ENCODE measurements at places on chromosomes 1 and 21.

GRCh38 chr1:60415696-60416095 lies 342.1 kb upstream of the C1orf87 start:
- no peak for DNase-seq

DNA sequence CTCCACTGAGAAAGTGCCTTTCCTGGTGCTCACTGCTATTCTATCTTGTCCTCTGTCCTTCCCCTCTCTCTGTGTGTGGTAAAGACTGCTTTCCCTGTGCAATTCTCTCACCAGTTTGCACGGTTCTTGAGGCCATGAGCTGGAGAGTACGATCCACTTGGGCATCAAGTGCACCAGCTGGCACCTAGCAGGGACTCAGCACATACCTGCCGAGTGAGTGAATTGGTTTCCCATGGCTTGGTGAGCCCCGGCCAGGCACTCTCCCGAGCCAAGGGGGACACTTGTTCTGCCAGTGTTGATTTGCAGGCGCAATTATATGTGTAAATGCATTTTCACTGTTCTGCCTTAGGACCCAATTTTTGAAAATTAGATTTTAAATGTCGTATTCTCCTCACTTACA lies 313.5 kb downstream of the DISC1 start:
- no peak for DNase-seq

- DNase-seq: no peak
These were observed 198.9 kb downstream of the LRRC7 start for GRCh38 chr1:69766431-69767180.

DNA sequence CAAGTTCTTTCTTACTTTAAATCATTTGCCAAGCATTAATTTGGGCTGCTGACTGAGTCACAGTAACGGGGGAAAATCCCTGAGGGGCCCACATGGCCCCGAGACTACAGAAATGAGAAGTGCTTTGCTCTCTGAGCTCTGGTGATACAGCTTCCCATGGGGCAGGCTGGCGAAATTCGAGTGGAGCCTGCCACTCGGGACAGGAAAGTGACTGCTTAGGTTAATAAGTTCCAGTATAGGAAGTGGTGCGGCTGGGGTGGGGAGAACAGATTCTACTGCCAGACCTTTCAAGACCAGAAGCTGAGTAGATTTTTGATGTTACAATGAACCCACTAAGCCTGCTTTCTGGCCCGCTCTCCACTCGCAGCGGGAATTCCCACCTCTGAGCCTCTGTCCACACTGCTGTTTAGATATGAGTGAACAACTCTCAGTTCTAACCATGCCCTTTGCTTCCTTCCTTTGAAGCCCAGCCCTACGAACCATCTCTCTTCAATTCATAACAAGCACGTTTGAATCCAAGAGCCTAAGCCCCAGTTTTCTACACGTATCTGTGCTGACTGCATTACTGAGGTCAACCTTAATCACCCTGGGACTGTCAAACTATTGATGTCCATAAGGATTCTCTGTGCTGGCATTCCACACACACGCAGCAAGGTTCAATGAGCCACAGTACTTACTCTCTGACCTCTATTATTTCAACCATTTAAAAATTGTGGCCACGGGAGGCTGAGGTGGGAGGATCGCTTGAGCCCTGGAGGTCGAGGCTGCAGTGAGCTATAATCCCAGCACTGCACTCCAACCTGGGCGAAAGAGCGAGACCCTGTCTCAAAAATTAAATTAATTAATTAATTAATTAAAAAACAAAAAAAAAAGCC lies 9.6 kb downstream of the ZBTB17 start:
- DNase-seq: peak; percentile 54

DNA sequence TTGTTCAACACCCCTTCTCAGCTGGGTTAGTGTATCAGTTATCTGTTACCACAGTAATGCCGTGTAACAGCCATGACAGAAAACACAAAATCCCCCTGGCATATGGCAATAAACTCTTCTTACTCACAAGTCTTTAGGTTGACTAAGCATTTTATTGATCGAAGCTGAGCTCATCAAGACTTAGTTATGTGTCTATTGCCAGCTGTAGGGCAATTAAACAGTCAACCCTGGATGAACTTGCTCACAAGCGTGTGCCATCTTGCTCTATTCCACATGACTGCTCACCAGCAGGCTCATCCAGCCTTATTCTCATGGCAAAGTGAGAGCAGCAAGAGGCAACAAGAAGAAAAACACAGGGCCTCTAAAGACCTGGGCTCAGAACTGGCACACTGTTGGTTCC lies 333.8 kb upstream of the PTBP2 start:
- no peak for DNase-seq

- no peak for DNase-seq
These were observed 57.9 kb downstream of the TRAF5 start for GRCh38 chr1:211384524-211384923.

- no peak for DNase-seq
These were observed 80.5 kb downstream of the FAM78B start for GRCh38 chr1:166086113-166086883.

DNA sequence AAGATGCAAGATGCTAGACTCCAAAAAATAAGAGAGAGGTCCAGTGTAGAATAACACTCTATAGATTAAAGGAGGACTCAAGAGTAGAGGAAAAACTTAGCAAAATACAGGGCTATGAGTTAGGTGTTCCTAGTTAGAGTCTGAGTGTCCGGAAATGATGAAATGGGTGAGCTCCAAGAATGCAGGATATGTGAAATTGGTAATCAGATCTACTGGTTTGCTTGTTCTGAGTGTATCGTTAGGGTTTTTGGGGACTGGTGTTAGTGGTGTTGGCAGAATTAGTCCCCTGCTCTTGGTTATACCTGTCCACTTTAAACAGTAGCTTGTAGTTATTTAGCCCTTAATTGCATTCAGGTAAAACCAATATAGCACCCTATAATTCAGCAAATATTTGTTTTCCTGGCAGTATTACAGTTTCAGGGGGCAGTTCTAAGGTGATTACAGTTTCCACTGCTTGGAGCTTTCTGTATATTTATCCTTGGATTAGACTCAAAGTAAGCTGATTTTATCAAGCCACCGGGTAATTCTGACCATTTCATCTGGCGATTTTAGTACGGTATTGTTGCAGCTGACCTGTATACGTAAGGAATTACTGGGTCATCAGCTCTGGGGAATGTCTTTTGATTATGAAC lies 332.7 kb downstream of the CHRM3 start:
- DNase-seq: no peak

- no peak for DNase-seq
These were observed 2.0 kb downstream of the SLC6A17 start for GRCh38 chr1:110152133-110152785.

DNA sequence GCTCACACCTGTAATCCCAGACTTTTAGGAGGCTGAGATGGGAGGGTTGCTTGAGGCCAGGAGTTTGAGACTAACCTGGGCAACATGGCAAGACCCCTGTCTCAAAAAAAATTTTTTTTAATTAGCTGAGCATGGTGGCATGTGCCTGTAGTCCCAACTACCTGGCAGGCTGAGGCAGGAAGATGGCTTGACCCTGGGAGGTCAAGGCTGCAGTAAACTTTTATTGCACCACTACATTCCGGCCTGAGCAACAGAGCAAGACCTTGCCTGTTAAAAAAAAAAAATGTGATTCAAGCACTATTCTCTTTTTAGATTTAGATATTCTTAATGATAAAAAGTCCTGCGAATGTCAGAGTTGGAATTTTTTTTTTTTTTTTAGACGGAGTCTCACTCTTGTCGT lies 102.5 kb upstream of the L1TD1 start:
- DNase-seq: no peak

- DNase-seq: no peak
These were observed 25.1 kb downstream of the TIAM1 start for GRCh38 chr21:31318971-31319370.

GRCh38 chr1:46130606-46131005 lies 1.8 kb downstream of the PIK3R3 start:
- no peak for DNase-seq

DNA sequence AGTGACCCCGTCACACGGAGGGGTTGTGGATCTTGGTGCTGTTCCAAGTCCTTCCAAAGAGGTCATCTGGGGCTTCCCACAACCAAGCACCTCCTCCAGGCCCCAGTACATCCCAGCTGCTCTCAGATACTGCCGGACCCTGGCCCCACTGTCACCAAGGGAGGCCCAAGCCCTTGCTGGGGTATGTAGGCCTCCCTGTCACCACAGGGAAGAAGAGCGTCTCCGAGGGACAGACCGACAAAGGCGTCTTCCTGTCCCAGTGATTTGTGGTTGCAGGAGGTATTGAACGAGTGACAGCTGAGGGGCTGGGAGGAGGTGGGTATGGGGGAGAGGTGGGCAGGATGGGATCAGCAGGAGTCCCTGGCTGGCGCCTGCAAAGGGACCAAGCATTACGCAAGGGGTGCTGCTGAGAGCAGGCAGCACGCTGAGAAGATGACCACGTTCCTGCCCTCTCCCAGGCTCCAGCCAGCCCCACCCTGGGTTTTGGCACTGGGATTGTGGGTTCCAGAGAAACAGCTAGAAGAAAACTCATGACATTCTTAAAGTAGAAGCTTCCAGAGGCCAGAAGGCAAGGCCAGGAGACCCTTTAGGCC lies 29.7 kb downstream of the LRP8 start:
- no peak for DNase-seq

- no peak for DNase-seq
These were observed 203.2 kb downstream of the FGGY start for GRCh38 chr1:59499943-59500569.

- no peak for DNase-seq
These were observed 2.8 kb downstream of the SIPA1L2 start for GRCh38 chr1:232627171-232627570.

DNA sequence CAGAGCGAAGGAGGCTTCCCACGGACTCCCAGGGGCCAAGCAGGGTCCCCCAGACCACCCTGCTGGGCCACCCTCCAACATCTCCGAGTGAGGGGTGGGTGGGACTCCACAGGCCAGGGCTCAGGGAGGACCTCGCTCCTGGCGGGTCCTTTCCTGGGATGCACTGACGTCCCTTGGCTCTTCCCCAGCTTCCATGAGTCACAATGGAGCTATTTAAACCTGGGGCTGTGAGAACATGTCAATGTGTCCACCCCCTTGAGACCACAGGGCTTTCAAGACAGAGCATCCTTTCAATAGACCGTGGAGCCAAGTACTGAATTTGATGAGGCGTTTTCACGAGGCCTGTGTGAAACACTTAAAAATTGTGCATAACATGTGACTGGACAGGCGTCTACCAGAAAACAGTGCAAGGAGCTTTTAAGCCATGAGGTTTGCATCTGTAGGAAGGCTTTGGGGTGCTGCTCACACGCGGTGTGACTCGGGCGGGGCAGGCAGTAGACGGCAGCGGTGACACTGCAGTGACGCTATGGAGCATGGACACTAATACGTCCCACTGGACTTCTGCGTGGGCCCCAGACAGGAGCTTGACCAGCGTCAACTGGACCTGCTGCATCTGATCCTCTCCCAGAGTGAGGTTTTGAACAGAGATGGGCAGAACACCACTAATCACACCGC lies 24.1 kb upstream of the NPHP4 start:
- no peak for DNase-seq

DNA sequence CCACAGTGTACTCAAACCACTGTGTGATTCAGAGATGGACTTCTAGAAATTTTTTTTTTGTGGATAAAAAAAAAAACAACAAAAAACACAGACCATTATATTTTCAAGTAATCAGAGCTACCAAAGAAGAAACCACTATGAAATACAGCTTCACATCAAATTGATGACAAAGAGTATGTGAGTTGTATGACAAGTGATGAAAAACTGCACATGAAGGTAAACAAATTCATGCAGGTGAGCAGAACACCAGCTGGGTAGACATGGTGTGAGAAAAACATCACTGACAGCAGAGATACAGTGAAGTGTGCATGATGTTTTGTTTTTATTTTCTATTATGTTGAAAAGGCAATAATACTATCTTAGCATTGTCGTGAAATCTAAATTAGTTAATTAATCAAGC lies 8.0 kb upstream of the PTPRC start:
- no peak for DNase-seq

- DNase-seq: no peak
These were observed 18.4 kb downstream of the HHAT start for GRCh38 chr1:210347112-210347511.

- no peak for DNase-seq
These were observed 4.0 kb upstream of the S100A3 start for GRCh38 chr1:153553096-153553495.

DNA sequence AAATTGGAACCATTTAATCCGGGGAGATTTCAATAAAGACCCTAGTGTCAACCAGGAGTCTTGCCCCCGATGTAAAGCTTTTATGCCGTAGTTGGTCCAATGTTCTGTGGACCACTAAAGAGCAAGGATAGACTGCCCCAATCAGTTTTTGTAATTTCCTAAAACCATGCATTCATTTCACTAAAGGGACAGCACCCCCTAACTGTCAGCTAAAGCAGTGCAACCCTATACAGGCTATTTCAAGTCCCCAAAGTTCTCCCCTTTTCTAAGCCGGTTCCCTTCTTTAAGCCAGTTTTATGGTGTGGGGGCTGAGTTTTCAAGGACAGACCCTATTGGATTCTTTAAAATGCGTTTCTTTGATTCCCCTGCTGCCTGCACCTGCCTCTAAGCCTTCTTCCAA lies 12.7 kb upstream of the PDPN start:
- DNase-seq: no peak

GRCh38 chr1:196114193-196114592 lies 494.0 kb downstream of the KCNT2 start:
- DNase-seq: no peak

- DNase-seq: no peak
These were observed 29.6 kb upstream of the ID3 start for GRCh38 chr1:23588749-23589548.

DNA sequence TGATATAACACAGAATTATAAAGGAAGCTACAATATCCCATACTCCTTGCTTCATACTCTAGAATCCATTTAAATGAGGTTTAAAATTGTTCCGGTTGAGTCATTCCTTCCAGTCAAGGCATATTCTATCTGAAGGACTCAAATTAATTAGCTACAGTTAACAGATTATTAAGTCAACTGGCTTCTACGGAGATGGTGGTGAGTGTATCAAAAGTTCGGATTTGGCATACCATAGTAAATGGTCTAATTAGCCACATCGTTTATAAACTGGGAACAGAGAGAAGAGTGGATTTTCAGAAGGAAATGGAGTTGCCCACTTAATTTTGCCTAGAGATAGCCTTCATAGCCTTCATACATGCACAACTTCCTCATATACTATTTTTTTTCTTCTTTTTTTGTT lies 1095.3 kb downstream of the TTLL7 start:
- DNase-seq: no peak

- DNase-seq: no peak
These were observed 30.4 kb downstream of the MORC3 start for GRCh38 chr21:36350282-36350910.

GRCh38 chr21:17732306-17732705 lies 86.8 kb downstream of the C21orf91 start:
- DNase-seq: no peak

- no peak for DNase-seq
These were observed 3.1 kb downstream of the ACADM start for GRCh38 chr1:75727571-75727970.

GRCh38 chr1:206606867-206607266 lies 5.4 kb downstream of the EIF2D start:
- no peak for DNase-seq

DNA sequence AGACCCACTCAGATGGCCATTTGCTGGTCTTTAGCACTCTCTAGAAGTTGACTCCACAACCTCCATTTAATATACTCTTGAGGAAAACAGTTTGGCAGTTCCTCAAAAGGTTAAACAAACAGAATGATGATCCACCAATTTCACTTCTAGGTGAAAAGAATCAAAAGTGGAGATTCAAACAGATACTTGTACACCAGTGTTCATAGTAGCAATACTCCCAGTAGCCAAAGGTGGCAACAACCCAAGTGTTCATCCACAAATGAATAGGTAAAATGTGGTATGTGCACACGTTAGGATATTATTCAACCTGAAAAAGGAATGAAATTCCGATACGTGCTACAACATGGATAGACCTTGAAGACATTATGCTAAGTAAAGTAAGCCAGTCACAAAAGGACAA lies 6.3 kb downstream of the PRCC start:
- no peak for DNase-seq
